ENCODE measurements at places on chromosomes 1 and 21.

- H3K27ac ChIP-seq = no peak overlapping the region
- H3K4me3 ChIP-seq = no peak overlapping the region
- H3K4me1 ChIP-seq = peaks cover 11% of the 10 kb centered on the region
- no peaks in the 10 kb centered on the region for H3K27me3 ChIP-seq
These were observed 3.6 kb upstream of the CYB561D1 start for GRCh38 chr1:109490029-109490933.

DNA sequence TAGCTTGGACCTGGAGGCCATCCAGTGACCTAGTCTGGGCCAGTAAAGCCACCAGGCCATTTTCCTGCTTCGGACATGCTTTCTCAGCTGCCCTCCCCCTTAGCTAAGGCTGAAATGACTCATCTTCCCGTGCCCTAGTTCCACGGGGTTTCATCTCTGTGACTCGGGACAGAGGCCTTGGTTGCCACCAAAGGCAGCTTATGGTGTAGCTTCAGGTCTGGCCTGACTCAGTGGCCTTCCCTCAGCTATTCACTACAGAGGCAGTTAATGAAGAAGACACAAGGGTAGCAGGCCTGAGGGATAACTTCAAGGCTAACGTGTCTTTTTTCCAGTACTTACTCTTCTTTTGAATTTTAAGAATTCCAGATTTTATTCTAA is 82.4 kb downstream of the PBX1 start:
- no peak for DNase-seq
- H3K4me3 ChIP-seq = no peak overlapping the region

- no peak overlapping the region for H3K27ac ChIP-seq
- peaks cover 45% of the 10 kb centered on the region for H3K27me3 ChIP-seq
- H3K36me3 ChIP-seq = no peaks in the 10 kb centered on the region
- DNase-seq = no peak
These were observed 28.8 kb downstream of the PIK3C2B start for GRCh38 chr1:204465546-204466415.

- H3K27ac ChIP-seq = no peak overlapping the region
- no peak overlapping the region for H3K4me3 ChIP-seq
- no peaks in the 10 kb centered on the region for H3K36me3 ChIP-seq
- H3K27me3 ChIP-seq = peaks cover 8% of the 10 kb centered on the region
- DNase-seq = no peak
- H3K4me1 ChIP-seq = no peaks in the 10 kb centered on the region
These were observed 127.8 kb downstream of the GABPA start for GRCh38 chr21:25862596-25862995.

DNA sequence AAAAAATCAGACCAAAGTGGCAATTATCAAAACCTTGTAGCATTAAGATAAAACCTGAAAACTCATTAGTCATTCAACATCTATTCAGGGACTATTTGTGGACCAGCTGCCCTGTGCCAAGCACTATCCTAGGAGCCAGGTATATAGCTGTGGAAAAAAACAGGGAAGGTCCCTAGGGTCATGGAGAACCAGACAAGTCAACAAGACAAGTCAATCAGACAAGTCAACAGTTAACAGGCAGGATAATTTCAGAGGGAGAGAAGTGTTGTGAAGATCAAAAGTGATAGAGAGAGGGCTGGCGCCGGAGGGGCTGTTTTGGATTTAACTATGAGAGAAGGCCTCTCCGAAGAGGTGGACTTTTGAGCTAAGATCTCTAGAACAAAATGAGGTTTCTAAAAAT is 3.3 kb upstream of the ATP1A4 start:
- H3K27me3 ChIP-seq = no peaks in the 10 kb centered on the region
- no peak overlapping the region for H3K4me3 ChIP-seq
- H3K36me3 ChIP-seq = no peaks in the 10 kb centered on the region
- H3K27ac ChIP-seq = no peak overlapping the region
- DNase-seq = no peak
- peaks cover 14% of the 10 kb centered on the region for H3K4me1 ChIP-seq

DNA sequence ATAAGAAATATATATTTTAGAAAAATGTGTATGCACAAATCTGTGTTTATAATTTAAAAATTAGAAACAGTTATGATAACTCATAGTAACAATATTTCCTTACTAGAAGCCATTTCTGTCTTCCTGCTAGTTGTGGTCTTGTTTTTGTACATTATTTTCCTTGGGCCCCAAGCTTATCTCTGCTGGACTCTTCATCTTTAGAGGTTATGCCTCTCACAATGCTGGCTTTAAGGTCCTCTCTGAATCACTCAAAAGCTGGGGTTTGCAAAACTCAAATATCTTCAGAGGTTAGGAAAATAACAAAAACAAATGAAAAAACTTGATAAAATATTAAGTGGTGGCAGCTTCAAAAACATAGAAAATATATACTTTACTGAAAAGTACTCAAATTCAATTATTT is 133.8 kb downstream of the PTPRC start:
- peaks cover 23% of the 10 kb centered on the region for H3K4me1 ChIP-seq
- DNase-seq = no peak
- no peak overlapping the region for H3K4me3 ChIP-seq
- no peaks in the 10 kb centered on the region for H3K36me3 ChIP-seq
- H3K27me3 ChIP-seq = no peaks in the 10 kb centered on the region

- no peak for DNase-seq
- no peak overlapping the region for H3K27ac ChIP-seq
- H3K4me1 ChIP-seq = peaks cover 10% of the 10 kb centered on the region
- no peaks in the 10 kb centered on the region for H3K27me3 ChIP-seq
These were observed 8.1 kb upstream of the RCC2 start for GRCh38 chr1:17447501-17447992.

Data from osteoblast (primary cell).